ENCODE measurements at places on chromosomes 5 and 9.
A peak's percentile ranks its signal among the peaks of the same experiment; 100 is the strongest.

GRCh38 chr5:100890461-100891008 is 12.5 kb downstream of the ST8SIA4 start:
- DNase-seq: no peak

DNA sequence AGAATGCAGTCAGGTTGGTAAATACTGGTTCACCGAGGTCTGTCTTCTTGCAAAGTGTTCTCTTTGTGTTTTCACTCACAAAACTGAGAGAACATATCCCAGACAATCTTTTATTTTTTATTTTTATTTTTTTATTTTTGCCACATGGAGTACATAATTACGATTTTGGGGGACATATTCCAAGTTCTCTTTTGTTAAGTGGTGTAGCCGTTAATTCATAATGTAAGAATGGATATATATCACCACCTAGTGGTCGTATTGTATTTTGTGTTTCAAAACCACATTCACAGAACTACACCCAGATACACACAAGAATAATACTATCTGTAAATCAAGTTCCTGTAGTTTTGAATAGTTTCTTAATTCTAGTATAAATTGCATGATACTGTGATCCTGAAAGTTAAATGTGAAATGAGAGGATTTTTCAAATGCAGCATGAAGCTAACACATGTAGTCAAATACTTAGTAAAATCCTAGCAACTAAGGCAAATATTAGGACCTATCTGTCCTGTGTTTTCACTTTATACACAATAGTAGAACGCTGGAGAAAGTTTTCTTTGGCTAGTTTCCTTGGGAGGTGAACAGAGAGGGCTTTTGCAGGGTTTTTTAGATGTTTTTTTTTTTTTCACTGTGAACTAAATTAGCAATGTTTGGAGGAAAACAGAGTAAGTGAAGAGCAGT is 92.7 kb downstream of the VCAN start:
- no peak for DNase-seq

DNA sequence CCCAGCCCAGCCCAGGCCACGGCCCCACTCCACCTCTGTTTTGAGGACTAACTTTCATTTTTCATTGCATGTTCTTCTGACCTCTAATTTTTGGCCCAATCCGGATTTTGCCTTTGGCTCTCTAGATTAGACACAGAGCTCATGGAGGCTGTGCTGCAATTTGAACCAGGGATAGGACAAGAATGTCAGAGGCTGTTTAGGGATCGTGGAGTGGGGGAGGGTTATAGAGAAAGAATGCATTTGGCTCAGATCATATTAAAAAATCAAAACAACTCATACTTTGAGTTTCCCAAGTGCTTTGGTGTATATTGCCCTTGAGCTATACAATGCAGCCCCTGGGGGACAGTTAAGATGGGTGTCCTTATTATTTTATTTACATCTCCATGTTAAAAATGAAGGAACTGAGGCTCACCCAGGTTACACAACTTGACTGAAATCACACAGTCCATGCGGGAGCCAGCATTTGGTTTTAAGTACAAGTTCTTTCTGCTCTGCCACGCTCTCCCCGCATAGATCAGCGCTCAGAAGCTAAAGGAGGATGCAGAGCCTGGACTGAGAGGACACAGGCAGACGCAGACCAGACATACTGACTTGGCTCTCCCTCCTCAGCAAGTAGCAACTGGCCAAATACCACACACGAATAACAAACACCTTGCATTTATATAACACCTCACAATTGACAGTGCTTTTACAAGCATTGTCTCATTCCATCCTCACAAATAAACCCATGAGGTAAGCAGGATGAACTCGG is 126.4 kb upstream of the RAI14 start:
- DNase-seq: no peak

GRCh38 chr9:133968428-133968827 is 23.7 kb downstream of the VAV2 start:
- DNase-seq: peak; percentile 28

DNA sequence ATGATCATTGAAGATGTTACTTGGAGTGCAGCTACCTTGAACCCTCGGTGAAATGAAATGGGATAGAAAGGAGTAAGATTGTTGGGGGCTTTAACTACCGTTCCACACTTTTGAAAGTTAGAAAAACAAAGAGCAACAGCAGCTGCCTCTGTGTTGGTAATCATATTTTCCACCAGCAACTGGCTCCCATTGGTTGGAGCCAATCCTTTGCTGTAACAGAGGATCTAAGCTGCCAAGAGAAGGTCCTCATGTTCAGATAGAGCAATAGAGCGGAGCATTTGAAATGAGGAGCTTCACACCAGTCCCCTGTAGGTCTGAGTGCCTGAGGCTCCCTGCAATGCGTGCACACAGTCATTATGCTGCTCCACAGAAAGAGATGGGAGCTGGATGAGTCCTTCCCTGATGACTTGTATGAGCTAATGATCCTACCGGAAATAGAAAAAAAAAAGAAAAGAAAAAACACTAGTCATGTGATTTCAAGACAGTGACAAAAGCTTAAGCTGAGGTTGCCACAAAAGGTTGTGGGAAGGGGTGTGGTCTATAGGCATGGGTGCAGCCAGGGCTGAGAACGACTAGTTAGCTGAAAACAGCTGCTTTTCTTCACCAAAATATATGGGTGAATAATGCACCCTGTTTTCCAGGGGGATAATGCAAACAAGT is 300.7 kb downstream of the MLLT3 start:
- DNase-seq: no peak

DNA sequence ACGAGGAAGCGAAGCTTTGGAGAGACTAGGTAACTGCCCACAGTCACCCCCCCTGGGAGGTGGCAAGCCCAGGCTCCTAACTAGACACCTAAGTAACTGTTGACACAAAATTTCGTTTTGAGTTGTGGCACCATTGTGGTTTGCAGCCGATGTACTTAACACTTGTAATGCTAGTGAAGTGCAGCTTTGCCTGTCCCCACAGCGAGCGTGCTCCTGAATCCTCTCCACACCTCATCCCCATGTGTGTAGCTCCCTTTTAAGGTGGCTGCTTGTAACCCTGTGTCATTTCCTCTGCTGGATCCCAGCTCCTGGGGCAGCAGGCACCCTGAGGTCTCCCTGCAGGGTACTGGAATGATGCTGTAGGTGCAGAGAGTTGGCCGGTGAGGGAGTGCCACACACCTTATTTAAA is 114.9 kb downstream of the TRIO start:
- DNase-seq: no peak

DNA sequence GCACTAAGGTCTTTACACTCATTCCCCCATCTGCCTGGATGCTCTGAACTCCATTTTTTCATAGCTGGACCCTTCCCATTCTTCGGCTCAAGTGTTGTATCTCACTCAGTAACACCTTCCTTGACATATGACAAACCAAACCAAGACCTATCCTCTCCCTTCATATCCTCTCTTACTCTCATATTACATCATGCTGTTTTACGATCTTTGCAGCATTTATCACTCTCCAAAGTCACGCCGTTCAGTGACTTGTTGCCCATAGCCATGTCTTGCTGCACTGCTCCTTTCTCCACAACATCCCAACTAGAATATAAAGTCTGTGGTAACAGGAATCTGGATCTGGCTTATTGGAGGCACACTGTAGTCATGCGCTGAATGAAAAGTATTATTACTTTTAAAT is 923.6 kb upstream of the DMAC1 start:
- no peak for DNase-seq

DNA sequence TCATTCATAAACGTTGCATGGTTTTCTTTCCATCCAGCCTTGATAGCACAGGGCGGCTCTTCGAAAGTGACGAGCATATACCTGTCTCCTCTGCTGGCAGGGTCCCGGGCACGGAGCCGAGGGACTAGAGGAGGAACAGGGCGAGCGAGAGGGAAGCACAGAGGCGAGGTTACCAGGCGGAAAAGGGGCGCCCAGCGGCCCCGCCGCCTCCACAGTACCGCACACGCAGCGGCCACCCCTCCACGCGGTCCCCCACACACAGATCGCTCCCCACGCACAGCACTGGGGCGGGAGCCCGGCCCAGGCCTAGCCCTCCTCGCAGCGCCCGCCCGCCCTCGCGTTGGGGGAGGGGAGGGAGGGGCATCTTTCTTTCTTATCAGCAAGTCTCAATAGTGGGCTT is 296.6 kb upstream of the DAB2 start:
- DNase-seq: peak; percentile 11

- DNase-seq: no peak
Observed at GRCh38 chr9:127494304-127494702, 43.0 kb downstream of the LRSAM1 start.

GRCh38 chr5:112795342-112795741 is 57.7 kb downstream of the APC start:
- DNase-seq: no peak

- no peak for DNase-seq
Observed at GRCh38 chr5:83000428-83000827, 76.8 kb downstream of the TMEM167A start.

Data from glutamatergic neuron (in vitro differentiated cells).